ENCODE measurements at places on chromosomes 12 and 14. TPM values are rescaled to one million over a fixed set of nuclear protein-coding genes. Genes with fewer than 3 reads are reported as not detected.

CPNE6 gene
- polyA plus RNA-seq: not detected

DNA sequence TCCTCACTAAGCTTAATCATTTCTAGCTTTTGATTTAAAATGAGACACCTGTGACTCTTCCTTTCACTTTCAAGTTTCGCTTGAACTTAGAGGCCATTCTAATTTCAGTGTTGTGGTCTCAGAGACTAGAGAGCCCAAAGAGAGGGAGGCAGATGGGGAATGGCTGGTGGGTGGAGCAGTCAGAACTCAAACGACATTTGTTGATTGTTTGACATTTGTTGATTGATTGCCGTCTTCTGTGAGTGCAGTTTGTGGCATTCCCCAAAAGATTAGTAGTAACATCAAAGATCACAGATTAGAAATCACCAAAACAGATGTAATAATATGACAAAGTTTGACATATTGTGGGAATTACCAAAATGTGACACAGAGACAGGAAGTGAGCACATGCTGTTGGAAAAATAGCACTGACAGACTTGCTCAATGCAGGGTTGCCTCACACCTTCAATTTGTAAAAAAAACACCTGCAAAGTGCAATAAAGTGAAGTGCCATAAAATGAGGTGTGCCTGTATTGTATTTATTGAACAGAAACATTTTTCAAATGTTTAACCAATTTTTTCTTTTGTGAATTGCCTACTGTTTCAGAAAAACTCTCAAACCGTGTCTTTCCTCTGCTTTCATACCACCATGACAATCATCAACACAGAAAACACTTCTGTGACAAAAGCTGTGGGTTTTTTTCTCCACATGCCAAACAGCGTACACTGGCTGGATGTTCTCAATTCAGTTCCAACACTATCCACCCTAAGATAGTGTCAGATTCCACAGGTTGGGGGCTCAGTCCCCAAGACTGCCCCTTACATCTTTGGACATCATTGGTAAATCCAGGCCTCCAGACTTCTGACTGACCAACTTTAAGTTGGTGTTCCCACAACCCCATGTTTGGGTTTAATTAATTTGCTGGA lies 376.3 kb upstream of the RGS6 start:
- peak overlapping the region; percentile 91 for H3K27ac ChIP-seq
- peak overlapping the region; percentile 68 for H3K4me3 ChIP-seq
- peaks cover 62% of the 10 kb centered on the region for H3K4me1 ChIP-seq
- no peaks in the 10 kb centered on the region for H3K36me3 ChIP-seq
- DNase-seq: peak; percentile 61

DNA sequence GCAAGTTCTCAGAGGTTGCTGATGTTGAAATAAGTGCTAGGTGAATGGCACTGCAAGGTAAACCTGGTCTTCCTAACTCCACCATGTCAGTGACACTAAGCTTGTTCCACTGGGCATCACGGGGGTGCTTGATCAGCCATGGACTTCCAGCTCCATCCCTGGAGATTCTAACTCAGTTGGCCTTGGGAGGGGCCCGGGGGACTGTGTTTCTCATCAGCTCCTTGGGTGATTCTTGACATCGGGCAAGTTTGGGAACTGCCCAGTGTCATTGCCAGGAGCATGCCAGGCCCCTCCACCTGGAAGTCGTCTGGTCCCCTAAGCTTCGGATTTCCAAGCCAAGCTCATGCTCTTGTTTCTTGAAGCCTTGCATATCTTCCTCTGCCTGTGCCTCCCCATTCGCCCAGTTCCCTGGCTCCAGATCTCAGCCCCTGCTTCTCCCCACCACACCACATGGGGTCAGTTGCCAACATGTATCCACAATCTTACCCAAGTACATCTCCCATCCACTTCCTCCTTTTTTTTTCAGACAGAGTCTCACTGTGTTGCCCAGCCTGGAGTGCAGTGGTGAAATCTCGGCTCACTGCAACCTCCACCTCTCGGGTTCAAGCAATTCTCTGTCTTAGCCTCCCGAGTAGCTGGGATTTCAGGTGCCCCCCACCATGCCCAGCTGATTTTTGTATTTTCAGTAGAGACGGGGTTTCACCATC lies 30.7 kb upstream of the RFLNA start:
- H3K27ac ChIP-seq: no peak overlapping the region
- H3K4me1 ChIP-seq: no peaks in the 10 kb centered on the region
- peaks cover 4% of the 10 kb centered on the region for H3K27me3 ChIP-seq
- no peaks in the 10 kb centered on the region for H3K36me3 ChIP-seq

DNA sequence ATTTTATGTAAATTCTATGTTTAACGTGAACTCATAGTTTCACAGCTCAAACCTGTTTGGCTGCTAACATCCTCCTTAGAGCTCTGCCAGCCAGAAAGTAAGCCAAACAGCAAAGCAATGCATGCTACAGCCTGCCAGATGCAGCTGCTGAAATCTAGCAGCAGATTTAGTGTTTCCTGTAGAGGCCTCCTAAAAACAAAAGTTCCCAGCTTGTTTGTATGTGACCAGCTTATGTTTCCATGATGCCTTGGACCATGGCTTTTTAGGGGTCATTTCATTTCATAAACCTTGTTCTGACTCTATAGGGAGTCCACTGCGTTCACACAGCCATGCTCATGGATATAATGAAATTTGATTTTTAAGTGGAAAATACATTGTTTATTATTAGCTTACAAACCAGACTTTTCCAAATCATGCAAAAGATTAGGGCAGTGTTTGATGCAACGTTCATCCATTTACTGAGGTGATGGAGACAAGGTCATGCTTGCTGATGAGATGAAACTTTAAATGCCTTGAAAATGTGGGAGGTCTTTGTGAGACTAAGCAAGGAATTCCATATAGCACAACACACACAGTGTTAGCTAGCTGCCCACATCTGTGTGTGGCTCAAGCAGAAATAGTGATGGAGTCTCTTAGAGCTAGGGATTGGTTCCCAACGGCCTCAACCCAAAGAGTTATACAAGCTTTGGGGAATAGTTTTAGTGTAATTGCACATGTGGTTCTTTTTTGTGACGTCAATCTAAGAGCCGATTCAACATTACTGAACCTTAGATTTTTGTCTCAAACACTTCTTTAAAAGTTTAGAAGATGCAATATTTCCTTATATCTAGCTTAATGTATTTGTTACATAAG lies 157.5 kb upstream of the LRIG3 start:
- H3K36me3 ChIP-seq: no peaks in the 10 kb centered on the region
- H3K27ac ChIP-seq: no peak overlapping the region
- no peak overlapping the region for H3K4me3 ChIP-seq
- H3K4me1 ChIP-seq: no peaks in the 10 kb centered on the region
- H3K27me3 ChIP-seq: peaks cover 2% of the 10 kb centered on the region
- DNase-seq: no peak

DNA sequence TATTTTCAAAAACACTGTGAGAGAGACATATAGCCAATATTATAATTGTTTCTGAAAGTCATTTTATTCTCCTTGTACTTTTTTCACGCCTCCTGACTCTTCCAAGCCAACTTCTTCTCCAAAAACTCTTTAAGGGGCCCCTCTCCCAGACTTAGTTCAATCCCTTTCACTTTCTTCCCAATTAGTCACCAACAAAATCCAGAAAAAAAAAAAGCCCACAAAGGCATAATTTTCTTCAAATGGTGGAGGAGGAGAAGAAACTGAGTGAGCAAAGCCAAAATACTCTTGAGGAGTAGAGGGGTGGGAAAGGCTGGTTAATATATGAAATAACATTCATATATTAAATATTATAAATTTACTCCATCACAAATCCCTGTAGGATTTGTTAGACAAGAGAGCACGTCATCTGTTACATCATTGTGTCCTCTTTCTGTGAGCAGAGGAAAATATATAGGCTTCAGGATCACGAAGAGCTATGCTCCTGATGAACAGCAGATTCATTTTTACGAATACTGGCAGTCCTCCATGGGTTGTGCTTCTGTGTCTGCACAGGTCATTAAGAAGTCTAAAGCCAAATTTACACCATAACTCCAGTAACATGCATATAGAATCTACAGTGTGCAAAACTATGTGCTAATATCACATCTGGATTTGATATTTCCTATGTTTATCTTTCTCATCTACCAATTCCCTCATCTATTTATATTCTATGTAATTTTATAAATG lies 25.9 kb upstream of the NID2 start:
- H3K27me3 ChIP-seq: peaks cover 10% of the 10 kb centered on the region
- no peak overlapping the region for H3K4me3 ChIP-seq
- no peak for DNase-seq
- H3K4me1 ChIP-seq: peaks cover 15% of the 10 kb centered on the region

- H3K27me3 ChIP-seq: no peaks in the 10 kb centered on the region
- no peaks in the 10 kb centered on the region for H3K4me1 ChIP-seq
- H3K27ac ChIP-seq: no peak overlapping the region
Observed at GRCh38 chr12:90899456-90900182, 55.4 kb downstream of the CCER1 start.

ITGA7 gene
- not detected for polyA plus RNA-seq

PTGER2 gene
- 252 TPM for polyA plus RNA-seq

DNA sequence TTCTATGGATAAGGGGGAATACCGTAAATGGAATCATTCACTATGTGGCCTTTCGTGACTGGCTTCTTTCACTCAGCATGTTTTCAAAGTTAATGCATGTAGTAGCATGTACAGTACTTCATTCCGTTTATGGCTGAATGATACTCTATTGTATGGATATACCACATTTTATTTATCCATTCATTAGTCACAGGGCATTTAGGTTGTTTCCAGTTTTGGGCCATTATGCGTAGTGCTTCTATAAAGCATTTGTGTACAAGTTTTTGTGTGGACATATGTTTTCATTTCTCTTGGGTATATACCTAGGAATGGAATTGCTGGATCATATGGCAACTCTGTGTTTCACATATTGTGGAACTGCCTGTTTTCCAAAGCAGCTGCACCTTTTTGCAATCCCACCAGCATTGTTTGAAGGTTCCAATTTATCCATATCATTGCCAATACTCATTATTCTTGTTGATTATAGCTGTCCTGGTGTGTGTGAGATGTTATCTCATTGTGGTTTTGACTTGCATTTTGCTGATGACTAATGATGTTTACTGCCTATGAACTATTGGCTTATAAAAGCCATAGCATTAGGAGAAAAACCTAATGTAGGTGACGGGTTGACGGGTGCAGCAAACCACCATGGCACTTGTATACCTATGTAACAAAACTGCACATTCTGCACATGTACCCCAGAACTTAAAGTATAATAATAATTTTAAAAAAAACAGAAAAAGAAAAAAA lies 45.5 kb downstream of the ATF7IP start:
- H3K27ac ChIP-seq: peak overlapping the region; percentile 47
- H3K4me1 ChIP-seq: peaks cover 70% of the 10 kb centered on the region
- H3K36me3 ChIP-seq: no peaks in the 10 kb centered on the region
- peak; percentile 38 for DNase-seq
- no peaks in the 10 kb centered on the region for H3K27me3 ChIP-seq

C3AR1 gene
- 10.8 TPM for polyA plus RNA-seq

- H3K27me3 ChIP-seq: peaks cover 2% of the 10 kb centered on the region
- no peak overlapping the region for H3K27ac ChIP-seq
- peaks cover 22% of the 10 kb centered on the region for H3K4me1 ChIP-seq
- no peak overlapping the region for H3K4me3 ChIP-seq
- no peaks in the 10 kb centered on the region for H3K36me3 ChIP-seq
Observed at GRCh38 chr14:22073801-22074200, 400.2 kb upstream of the OR4E1 start.

- H3K27me3 ChIP-seq: peaks cover 15% of the 10 kb centered on the region
- DNase-seq: no peak
- H3K36me3 ChIP-seq: no peaks in the 10 kb centered on the region
Observed at GRCh38 chr12:7241404-7242005, 52.0 kb downstream of the PEX5 start.

- peaks cover 2% of the 10 kb centered on the region for H3K27me3 ChIP-seq
- H3K4me1 ChIP-seq: peaks cover 5% of the 10 kb centered on the region
- DNase-seq: no peak
- H3K27ac ChIP-seq: no peak overlapping the region
- H3K4me3 ChIP-seq: no peak overlapping the region
- H3K36me3 ChIP-seq: no peaks in the 10 kb centered on the region
Observed at GRCh38 chr12:131097202-131098177, 143.8 kb downstream of the ADGRD1 start.

- no peak for DNase-seq
- no peak overlapping the region for H3K4me3 ChIP-seq
- no peak overlapping the region for H3K27ac ChIP-seq
Observed at GRCh38 chr12:124434354-124434753, 133.1 kb downstream of the NCOR2 start.

- peak overlapping the region; percentile 91 for H3K4me3 ChIP-seq
- peak overlapping the region; percentile 93 for H3K27ac ChIP-seq
- peaks cover 4% of the 10 kb centered on the region for H3K27me3 ChIP-seq
- peaks cover 27% of the 10 kb centered on the region for H3K4me1 ChIP-seq
- DNase-seq: no peak
- no peaks in the 10 kb centered on the region for H3K36me3 ChIP-seq
Observed at GRCh38 chr14:34713122-34713680, 1.2 kb downstream of the CFL2 start.

PCED1B gene
- polyA plus RNA-seq: 26.4 TPM

- H3K27ac ChIP-seq: no peak overlapping the region
- DNase-seq: no peak
- no peak overlapping the region for H3K4me3 ChIP-seq
- no peaks in the 10 kb centered on the region for H3K4me1 ChIP-seq
- no peaks in the 10 kb centered on the region for H3K36me3 ChIP-seq
Observed at GRCh38 chr12:124576061-124576650, 8.7 kb upstream of the NCOR2 start.

LRTM2 gene
- not detected for polyA plus RNA-seq

PRPH gene
- not detected for polyA plus RNA-seq

GRCh38 chr12:109822951-109823411 lies 10.2 kb downstream of the TRPV4 start:
- no peak overlapping the region for H3K4me3 ChIP-seq
- no peak for DNase-seq
- H3K4me1 ChIP-seq: no peaks in the 10 kb centered on the region
- no peaks in the 10 kb centered on the region for H3K36me3 ChIP-seq
- H3K27me3 ChIP-seq: no peaks in the 10 kb centered on the region

DNA sequence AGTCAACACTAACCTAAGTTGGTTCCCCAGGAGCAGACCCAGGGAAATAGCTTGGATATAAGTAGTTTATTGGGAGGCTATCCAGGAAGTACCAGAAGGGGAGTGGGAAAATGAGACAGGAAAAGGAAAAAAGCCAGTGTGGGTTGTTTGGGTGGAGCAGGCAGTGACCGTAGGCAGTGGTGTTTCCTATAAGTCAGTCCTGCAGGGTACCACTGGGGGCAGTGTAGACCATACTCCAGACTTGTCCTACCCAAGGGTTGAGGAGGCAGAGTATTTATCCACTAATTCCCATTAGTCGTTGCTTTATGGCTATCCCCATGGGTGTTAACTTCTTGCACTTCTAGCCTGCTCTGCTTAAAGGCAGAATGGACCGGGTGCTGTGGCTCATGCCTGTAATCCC lies 6.4 kb upstream of the CCDC60 start:
- H3K36me3 ChIP-seq: no peaks in the 10 kb centered on the region
- no peak for DNase-seq
- no peak overlapping the region for H3K4me3 ChIP-seq

DNA sequence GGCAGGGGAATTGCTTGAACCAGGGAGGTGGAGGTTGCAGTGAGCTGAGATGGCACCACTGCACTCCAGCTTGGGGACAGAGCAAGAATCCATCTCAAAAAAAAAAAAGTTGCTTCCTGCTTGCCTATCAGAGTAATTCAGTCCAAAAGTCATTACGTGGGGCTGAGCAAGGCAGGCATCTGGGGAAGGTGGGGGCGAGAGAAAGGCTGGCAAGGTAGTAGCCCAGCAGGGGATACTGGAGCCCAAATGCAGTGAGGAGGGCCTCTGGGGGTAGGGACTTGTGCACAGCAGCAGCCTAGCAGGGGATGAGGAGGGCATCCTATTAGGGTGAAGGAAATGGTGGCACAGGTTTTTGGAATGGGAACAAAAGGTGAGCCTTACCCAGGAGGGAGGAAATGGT lies 7.1 kb downstream of the ETFRF1 start:
- peak overlapping the region; percentile 52 for H3K27ac ChIP-seq
- H3K4me1 ChIP-seq: no peaks in the 10 kb centered on the region
- H3K36me3 ChIP-seq: no peaks in the 10 kb centered on the region
- no peak overlapping the region for H3K4me3 ChIP-seq
- no peaks in the 10 kb centered on the region for H3K27me3 ChIP-seq
- DNase-seq: no peak

Measured in immature natural killer cell (primary cell).